ENCODE measurements at places on chromosomes 2 and 18. TPM values are rescaled to one million over a fixed set of nuclear protein-coding genes. Genes with fewer than 3 reads are reported as not detected.

GRCh38 chr2:121366040-121366439 is 81.0 kb upstream of the TFCP2L1 start:
- H3K27ac ChIP-seq: no peak overlapping the region

C2orf80 gene
- total RNA-seq: not detected

- peak; percentile 56 for DNase-seq
- H3K27me3 ChIP-seq: no peaks in the 10 kb centered on the region
- H3K27ac ChIP-seq: peak overlapping the region; percentile 51
- H3K36me3 ChIP-seq: peaks cover 18% of the 10 kb centered on the region
- peak overlapping the region; percentile 34 for H3K4me3 ChIP-seq
Observed at GRCh38 chr2:117835990-117836760, 21.7 kb downstream of the DDX18 start.

DNA sequence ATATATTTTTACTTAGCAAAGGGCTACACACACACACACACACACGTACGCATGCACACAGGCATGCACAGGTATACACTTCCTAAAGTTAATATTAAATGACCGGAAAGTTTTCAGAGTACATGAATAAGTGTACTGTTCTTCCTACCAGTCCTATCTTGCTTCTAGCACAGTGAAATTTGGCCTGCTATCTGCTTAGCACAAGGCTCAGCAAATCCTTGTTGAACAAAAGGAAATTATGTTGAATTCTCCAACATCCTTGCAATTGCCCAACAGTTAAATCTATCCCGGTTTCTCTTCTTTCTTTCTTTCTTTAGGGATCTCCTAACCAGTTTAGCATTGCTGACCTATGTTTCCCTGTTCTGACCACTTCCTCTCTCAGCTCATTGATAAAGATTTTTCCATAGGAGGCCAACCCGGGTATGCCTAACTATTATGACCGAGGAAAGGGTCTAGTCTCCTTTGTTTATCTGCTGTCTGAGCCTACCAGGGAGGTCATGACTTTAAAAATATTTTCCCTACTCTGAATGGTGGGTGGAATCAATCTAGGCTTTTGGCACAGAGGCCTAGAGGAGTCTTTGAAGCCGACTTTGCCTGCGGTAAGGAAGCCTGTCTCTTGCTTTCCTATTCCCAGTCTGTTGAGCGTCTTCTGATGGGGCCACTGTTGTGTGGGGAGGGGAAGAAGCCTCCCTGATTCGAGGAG is 400.7 kb downstream of the HRH4 start:
- no peak overlapping the region for H3K4me3 ChIP-seq
- H3K27ac ChIP-seq: no peak overlapping the region
- DNase-seq: no peak
- H3K27me3 ChIP-seq: peaks cover 3% of the 10 kb centered on the region

GRCh38 chr2:155368934-155369333 is 670.4 kb downstream of the KCNJ3 start:
- no peak for DNase-seq
- H3K27me3 ChIP-seq: no peaks in the 10 kb centered on the region
- no peak overlapping the region for H3K4me3 ChIP-seq
- H3K36me3 ChIP-seq: no peaks in the 10 kb centered on the region
- no peak overlapping the region for H3K27ac ChIP-seq
- H3K4me1 ChIP-seq: no peaks in the 10 kb centered on the region

DNA sequence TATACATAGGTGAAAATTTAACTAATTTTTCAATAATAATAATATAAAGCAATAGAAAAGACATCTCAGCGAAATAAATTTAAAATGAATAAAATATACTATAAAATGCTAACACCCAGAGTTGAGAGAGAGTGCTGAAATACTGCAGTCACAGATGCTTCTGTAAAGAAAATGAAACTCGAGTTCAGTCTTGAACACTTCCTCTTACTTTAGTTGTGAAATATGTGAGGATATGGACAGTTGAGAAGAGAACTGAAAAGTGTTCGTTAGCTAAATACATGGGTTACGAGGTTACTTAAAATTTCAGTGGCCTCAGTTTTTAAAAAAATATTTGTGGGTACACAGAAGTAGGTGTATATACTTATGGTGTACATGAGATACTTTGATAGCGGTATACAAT is 106.8 kb downstream of the DNAH7 start:
- no peaks in the 10 kb centered on the region for H3K4me1 ChIP-seq
- no peaks in the 10 kb centered on the region for H3K36me3 ChIP-seq
- H3K27me3 ChIP-seq: peaks cover 8% of the 10 kb centered on the region
- no peak overlapping the region for H3K27ac ChIP-seq
- no peak for DNase-seq
- H3K4me3 ChIP-seq: no peak overlapping the region

ARL5A gene
- 54.5 TPM for total RNA-seq

DNA sequence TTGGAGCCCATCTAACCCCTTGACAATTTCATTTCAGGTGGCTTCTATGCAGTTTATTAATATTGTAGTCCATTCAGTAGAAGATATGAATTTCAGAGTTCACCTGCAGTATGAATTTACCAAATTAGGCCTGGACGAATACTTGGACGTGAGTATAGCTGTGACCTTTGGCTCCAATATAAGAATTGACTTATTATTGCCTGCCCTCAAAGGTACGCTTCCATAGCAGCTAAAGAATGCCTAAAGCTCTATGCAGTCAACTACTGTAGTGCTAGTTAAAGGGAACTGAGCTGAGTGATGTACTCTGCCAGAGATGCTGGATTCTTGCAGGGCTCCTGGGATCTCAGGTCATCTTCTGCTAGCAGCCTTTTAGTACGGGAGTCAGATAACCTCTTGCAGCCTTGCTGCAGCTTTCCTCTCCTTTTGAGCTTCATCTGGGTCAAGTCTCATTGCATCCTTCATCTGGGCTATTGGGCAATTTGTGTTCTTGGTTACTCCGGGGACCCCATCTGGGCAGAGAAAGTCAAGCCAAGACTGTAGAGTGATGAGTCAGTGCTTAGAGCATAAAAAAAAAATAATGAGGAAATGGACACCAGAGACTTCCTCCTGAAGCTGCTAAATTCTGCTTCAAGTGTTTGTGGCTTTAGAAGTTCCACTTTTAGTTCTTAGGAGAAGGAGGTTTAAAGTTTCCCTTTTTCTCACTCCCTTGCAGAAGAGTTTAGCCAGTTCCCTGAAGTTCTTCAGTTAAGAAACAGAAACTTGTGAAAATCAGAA is 105.6 kb downstream of the PRPF40A start:
- H3K27me3 ChIP-seq: peaks cover 3% of the 10 kb centered on the region
- H3K4me1 ChIP-seq: peaks cover 22% of the 10 kb centered on the region
- peak overlapping the region; percentile 3 for H3K4me3 ChIP-seq
- peak overlapping the region; percentile 50 for H3K27ac ChIP-seq
- no peak for DNase-seq
- no peaks in the 10 kb centered on the region for H3K36me3 ChIP-seq

DNA sequence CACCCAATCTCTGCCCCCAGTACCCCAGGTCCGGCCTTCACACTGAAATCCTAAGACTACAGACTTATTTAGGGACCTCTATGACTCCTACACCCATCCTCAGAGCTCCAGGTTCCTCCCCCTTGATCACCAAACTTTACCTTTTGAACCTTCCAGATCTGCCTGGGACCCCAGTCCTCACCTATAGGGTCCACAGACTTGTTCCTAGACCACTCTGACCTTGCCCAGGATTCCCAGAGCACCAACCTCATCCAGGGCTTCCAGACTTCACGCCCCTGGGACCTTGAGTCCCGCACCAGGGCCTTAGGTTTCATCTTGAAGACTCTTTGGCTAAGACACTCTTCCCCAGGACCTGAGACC is 462 bp downstream of the CHCHD5 start:
- H3K36me3 ChIP-seq: peaks cover 23% of the 10 kb centered on the region
- peak overlapping the region; percentile 95 for H3K4me3 ChIP-seq
- no peak for DNase-seq
- H3K4me1 ChIP-seq: peaks cover 29% of the 10 kb centered on the region
- peak overlapping the region; percentile 99 for H3K27ac ChIP-seq

- no peak overlapping the region for H3K27ac ChIP-seq
- H3K36me3 ChIP-seq: no peaks in the 10 kb centered on the region
- peaks cover 27% of the 10 kb centered on the region for H3K4me1 ChIP-seq
- peak; percentile 74 for DNase-seq
- no peak overlapping the region for H3K4me3 ChIP-seq
Observed at GRCh38 chr2:112884869-112885505, 26.0 kb upstream of the IL37 start.

GRCh38 chr2:3588084-3588483 is 6.8 kb upstream of the COLEC11 start:
- peaks cover 10% of the 10 kb centered on the region for H3K36me3 ChIP-seq
- H3K4me1 ChIP-seq: no peaks in the 10 kb centered on the region
- H3K27me3 ChIP-seq: no peaks in the 10 kb centered on the region
- H3K27ac ChIP-seq: no peak overlapping the region
- DNase-seq: no peak

- H3K36me3 ChIP-seq: no peaks in the 10 kb centered on the region
- no peaks in the 10 kb centered on the region for H3K4me1 ChIP-seq
- H3K27ac ChIP-seq: no peak overlapping the region
- no peak overlapping the region for H3K4me3 ChIP-seq
Observed at GRCh38 chr2:37812414-37812813, 112.7 kb upstream of the RMDN2 start.

DNA sequence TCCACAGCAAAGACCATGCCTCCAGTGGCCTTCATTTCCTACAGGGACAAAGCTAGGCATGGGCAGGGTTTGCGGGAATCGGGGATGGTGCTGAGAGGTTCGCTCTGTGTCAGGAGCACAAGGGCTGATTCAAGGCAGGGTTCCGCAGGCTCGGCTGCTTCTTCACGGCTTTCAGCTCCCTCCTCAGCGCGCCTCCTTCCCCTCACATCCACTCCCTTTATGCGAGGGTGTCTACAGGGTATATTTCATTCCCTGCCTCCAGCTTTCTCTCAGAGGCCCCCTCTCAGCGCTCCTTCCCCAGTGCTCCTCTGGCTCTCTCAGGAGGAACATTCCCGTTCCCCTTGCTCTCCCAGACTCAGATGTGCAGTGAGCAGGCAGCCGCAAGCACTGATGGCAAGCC is 78.7 kb upstream of the ASB18 start:
- no peak overlapping the region for H3K4me3 ChIP-seq
- peaks cover 4% of the 10 kb centered on the region for H3K27me3 ChIP-seq
- no peaks in the 10 kb centered on the region for H3K36me3 ChIP-seq

GRCh38 chr2:201908901-201909300 is 102.6 kb downstream of the CDK15 start:
- H3K4me1 ChIP-seq: peaks cover 25% of the 10 kb centered on the region
- no peaks in the 10 kb centered on the region for H3K36me3 ChIP-seq
- H3K27me3 ChIP-seq: peaks cover 20% of the 10 kb centered on the region
- H3K4me3 ChIP-seq: no peak overlapping the region
- DNase-seq: no peak

- H3K27ac ChIP-seq: no peak overlapping the region
- no peaks in the 10 kb centered on the region for H3K4me1 ChIP-seq
- no peaks in the 10 kb centered on the region for H3K36me3 ChIP-seq
- peaks cover 6% of the 10 kb centered on the region for H3K27me3 ChIP-seq
Observed at GRCh38 chr2:84395820-84396219, 63.3 kb downstream of the SUCLG1 start.

DNA sequence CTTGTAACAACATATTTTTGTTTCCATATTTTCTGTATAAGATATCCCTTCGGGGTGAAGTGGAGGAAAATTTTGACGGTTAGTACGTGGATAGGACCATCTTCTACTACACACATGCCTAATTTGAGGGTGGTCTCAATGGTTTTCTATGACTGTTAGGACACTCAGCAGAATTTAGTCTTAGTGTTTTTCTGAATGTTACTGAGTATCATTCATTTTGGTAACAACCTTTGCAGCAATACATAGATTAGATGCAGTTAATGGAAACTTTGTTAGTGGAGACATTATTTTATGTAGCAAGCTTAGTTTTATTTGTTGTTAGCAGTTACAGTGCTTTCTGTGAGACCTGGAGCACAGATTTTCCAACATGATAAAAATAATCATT is 1.6 kb downstream of the ITGAV start:
- H3K27me3 ChIP-seq: peaks cover 4% of the 10 kb centered on the region
- DNase-seq: no peak
- H3K36me3 ChIP-seq: peaks cover 1% of the 10 kb centered on the region
- peaks cover 23% of the 10 kb centered on the region for H3K4me1 ChIP-seq

FBLN7 gene
- total RNA-seq: 0.58 TPM

DNA sequence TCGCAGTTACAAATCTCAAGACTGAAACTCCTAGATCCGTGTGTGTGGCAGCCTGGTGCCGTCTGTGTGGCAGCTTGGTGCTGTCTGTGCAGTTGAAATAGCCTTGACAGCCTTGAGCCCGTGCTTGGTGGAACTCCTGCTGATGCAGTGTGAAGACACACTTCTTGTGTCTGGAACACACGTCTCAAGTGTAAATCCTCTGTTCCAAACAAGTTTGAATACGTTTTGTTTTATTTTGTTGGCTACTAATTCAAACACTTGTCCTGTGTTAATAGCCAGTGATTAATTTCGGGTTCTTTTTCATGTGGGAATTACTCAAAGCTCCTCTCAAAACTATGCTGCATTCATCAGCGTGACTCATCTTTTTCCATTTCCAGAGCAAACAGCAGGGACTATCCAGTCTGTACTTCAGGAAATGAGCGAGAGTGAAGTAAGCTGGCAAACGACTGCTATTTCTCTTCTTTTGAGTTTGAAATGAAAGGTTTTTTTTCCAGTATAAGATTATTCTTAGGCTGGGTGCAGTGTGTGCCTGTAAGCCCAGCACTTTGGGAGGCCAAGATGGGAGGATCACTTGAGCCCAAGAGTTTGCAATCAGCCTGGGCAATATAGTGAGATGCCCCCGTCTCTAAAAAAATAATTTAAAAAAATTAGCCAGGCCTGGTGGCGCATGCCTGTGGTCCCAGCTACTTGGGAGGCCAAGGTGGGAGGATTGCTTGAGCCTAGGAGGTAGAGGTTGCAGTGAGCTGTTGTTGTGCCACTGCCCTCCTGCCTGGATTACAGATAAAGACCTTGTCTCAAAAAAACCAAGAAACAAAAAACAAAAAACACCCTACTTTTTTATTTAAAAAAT is 152.9 kb downstream of the SPP2 start:
- H3K27ac ChIP-seq: no peak overlapping the region
- H3K27me3 ChIP-seq: peaks cover 4% of the 10 kb centered on the region
- no peak for DNase-seq
- H3K4me1 ChIP-seq: peaks cover 5% of the 10 kb centered on the region

GRCh38 chr18:2848247-2849246 is 1.7 kb downstream of the EMILIN2 start:
- peaks cover 15% of the 10 kb centered on the region for H3K4me1 ChIP-seq
- peaks cover 46% of the 10 kb centered on the region for H3K27me3 ChIP-seq
- H3K27ac ChIP-seq: no peak overlapping the region
- peak overlapping the region; percentile 72 for H3K4me3 ChIP-seq

DNA sequence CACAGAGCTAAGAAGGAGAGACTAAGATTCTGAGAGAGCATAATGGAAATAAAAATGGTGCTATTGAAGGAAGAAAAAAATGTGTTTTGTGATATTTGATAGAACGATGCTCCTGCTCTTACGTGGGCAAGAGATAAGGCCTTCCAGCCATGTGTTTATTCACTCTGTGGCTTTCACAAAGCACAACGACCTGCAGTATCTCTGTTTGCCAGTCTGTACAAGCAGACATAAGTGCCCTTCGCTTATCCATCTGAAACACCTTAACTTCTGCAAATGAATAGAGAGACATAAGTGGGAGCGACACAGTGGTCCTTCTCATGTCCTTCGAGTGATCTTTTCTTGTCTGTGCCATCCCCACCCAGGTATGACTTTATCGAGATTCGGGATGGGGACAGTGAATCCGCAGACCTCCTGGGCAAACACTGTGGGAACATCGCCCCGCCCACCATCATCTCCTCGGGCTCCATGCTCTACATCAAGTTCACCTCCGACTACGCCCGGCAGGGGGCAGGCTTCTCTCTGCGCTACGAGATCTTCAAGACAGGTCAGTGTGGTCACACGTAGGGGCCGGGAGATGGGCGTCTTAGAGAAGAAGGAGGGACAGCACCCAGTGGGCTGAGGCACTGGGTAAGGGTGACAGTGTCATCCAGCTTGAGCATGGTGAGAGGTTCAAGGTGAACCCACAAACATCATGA is 33.7 kb downstream of the NRP2 start:
- DNase-seq: no peak
- no peaks in the 10 kb centered on the region for H3K4me1 ChIP-seq
- no peak overlapping the region for H3K27ac ChIP-seq
- H3K4me3 ChIP-seq: no peak overlapping the region
- H3K27me3 ChIP-seq: peaks cover 2% of the 10 kb centered on the region
- no peaks in the 10 kb centered on the region for H3K36me3 ChIP-seq
